Stimulated activated CD8-positive, alpha-beta memory T cell treated with anti-CD3 and anti-CD28 coated beads, Interleukin-4, amount 100 ng/mL, for 4 hours (primary cell): ENCODE measurements at places on chromosomes 5 and 9.

DNA sequence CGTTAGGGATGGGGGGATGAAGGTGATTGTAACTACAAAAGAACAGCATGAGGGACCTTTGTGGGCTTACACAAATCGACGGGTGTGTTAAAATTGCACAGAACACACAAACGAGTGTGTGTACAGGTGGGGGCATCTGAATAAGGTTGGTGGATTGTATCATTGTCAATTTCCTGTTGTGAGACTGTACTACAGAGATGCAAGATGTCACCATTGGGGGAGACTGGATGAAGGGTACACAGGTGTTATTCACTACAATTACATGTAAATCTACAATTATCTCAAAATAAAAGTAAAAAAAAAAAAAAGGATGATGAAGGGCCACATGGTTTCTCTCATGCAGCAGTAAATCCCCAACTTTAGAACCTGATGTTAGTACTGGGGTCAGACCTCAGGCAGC, 31.4 kb upstream of the PHYKPL start:
- no peak for DNase-seq

- DNase-seq = no peak
Observed at GRCh38 chr5:160036884-160037283, 27.9 kb downstream of the TTC1 start.

DNA sequence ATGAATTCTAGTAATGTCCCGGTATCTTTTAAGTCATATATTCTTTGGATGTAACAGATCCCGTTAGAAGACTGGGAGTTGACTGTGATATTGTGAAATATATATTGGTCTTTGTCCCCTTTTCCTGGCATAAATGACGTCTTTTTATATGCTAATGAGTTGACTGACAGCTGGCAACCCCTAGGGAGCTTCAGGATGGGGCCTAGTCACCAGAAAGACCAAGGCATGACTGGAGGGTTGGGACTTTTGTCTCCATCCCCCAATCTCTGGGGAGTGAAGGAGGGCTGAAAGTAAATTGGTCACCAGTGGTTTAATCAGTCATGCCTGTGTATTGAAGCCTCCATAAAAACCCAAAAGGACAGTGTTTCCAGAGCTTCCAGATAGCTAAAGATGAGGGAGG, 241.6 kb downstream of the PJA2 start:
- no peak for DNase-seq

DNA sequence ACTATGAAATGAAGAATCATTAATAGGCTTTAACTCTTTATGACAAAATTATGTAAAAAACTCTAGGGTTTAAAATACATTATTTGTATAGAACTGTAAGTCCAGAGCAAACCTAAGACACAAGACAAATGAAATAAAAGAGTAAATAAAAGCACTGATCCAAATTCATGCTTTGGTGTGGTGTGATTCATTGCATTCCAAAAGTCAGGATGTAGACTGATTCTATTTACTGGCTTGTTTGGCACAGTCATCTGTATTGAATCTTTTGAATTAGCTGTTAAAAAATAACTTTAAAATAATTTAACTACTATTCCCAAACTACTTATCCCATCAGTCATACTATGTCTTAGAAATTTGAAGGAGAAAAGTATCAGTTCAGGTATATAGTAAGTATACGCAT, 31.1 kb downstream of the IL4 start:
- no peak for DNase-seq

DNA sequence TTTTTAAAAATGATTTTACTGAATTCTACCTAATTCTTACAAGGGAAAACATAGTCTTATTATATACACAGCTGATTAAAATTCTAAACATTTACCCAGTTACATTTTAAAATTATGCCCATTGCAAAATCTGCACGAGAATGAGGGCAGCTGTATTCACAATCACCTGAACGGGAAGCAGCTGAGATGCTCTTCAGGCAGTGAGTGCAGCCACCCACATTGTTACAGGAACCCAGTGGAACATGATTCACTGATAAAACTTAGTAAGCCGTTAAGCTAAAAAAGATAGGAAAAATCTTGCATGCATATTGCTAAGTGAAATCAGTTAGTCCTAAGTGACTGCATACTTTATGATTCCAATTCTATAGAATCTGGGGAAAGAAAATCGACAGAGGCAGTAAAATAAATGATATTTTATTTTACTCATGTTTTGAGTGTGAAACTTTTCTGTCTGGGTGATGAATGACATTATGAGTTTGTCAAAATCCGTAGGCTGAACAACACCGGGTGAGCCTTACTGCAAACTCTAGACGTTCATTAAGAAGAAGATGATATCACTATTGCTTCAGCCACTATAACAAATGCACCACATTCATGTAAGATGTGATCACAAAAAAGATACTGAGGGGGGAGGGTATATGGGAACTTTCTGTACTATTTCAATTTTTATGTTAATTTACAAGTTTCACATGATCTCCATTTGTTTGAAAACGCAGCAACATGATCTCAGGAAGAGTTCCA, 39.1 kb upstream of the FLT4 start:
- DNase-seq = no peak

GRCh38 chr9:126625329-126626126, 11.8 kb downstream of the LMX1B start:
- no peak for DNase-seq

- DNase-seq = no peak
Observed at GRCh38 chr9:81969971-81970370, 18.6 kb upstream of the SPATA31D1 start.

DNA sequence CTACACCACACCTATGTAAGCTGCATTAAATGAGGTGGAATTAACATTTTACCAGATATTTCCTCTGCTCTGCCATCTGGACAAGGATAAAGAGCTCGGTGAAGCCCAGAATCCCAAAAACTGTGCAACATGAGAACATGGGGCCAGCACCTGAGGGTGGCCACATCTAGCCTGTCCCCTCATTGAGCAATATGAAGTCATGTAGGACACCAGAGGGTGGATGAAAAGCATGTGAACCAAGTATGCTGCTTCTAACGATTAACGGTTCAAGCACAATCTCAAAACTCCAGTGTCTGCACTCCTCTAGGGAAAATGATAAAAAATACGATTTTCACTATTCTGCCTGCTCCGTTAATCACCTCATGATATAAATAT, 545.8 kb downstream of the EBF1 start:
- no peak for DNase-seq

GRCh38 chr5:139854953-139855352, 59.3 kb downstream of the PSD2 start:
- no peak for DNase-seq

GRCh38 chr5:99247346-99247745, 318.5 kb upstream of the CHD1 start:
- DNase-seq = no peak

- no peak for DNase-seq
Observed at GRCh38 chr5:81971111-81971711, 612 bp upstream of the ATG10 start.

GRCh38 chr9:88312045-88312444, 76.2 kb upstream of the SPIN1 start:
- no peak for DNase-seq

GRCh38 chr5:72956324-72957140, 691 bp downstream of the FCHO2 start:
- no peak for DNase-seq

- no peak for DNase-seq
Observed at GRCh38 chr9:137745541-137745991, 126.8 kb downstream of the EHMT1 start.

GRCh38 chr9:134518004-134518606, 123.5 kb upstream of the COL5A1 start:
- DNase-seq = no peak

GRCh38 chr5:39015743-39016586, 58.2 kb downstream of the RICTOR start:
- no peak for DNase-seq

DNA sequence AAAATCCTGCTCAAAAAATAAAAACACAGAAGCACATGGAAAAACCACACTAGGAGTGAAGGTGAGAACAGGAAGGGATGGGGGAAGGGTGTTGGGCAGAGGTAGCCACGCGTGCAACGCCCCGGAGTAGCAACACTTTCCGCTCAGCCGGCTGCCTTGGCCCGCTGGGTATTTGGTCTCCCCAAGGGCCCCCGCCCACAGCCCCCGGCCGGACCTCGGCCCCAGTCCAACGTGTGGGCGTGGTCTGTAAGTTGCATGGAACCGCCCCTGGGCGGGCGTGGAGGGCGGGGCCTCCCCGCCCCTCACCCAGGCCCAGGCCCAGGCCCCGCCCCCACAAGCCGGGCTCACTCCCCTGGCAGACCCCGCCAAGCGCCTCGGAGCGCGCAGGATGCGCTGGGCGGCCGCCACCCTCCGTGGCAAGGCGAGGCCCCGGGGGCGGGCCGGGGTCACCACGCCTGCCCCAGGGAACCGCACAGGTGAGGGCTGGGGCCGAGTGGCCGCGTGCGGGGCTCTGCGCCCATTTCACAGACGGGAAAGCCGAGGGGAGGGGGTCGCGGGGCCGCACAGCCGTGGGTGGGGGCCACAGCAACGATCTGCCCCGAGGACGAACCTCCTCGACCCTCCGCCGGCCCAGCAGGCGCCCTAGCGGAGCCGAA, at the start of gene SUSD3:
SUSD3 (plus strand) TSS at position 347 of the 656 bp plus-strand sequence; CDS start at position 389, 42 bp downstream.
- peak; percentile 36 for DNase-seq

DNA sequence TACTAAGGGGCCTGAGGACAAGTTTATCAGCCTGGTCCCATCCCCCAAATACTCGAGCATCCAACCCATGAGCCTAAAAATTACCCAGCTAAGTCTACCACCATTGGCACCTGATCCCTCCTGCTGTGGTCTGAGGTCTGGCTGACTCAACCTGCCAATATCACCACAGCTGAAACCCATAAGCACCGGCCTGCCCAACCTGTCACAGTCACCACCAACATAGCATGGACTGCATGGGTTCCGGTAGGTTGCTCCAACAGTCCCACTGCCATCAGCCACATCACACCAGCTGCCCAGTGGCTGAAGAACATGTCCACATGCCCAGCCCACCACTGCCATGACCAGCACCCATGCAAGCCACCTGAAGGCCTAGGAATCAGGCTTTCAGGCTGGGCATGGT, 495.0 kb downstream of the PRELID2 start:
- DNase-seq = no peak

GRCh38 chr5:18243846-18244245, 609.6 kb downstream of the TAF11L14 start:
- no peak for DNase-seq

DNA sequence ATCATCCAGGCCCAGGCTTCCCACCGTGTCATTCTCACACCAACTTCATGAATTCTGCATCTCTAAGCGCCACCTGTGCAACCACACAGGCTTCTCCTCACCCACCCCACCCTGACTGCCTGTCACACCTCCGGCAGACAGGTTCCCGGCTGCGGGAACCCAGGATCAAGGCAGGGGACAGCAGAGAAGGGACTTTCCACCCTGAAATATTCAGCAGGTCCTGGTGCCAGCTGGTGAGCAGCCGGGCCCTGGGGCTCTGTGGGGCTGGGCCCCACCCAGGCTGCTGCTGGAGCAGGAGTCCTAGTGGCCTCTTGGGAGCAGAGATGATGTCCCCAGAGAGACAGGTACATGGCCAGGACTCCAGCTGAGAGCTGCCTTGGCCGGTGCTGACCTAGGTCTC, 12.7 kb downstream of the ANXA6 start:
- DNase-seq = no peak

DNA sequence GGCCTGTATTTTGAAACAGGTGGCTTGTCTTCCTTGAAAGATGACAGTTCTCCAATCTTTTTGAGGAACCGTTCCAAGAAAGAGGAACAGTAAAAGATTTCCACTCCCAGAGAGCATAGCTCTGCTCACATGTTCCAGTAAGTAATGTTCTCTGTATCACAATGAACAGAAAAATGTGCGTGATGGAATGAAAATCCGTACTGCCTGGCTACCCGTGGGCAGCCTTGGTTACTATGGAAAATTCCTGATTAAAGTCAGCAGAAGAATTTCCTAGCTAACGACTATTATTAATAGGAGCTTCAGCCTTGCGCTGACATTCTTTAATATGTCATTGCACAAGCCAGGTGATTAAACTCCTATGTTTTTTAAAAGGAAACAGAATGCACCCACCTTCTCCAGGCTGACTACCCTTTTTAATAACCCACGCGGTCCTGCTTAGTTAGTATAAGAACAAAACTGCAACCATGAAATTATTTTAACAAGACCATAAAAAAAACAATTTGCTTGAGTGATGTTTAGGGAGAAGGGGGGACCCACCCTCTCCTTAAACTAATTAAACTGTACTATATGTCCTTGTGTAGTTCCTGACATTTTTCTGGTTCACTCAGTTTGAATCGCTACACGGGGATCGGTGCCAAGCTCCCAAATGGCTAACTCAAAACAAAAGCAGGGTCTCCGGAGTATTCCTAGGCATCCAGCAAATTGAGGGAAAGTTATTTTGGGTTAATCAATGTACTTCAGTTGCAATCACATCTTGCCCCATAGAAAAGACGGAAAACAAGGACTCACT, 54.8 kb upstream of the CPEB4 start:
- no peak for DNase-seq

DNA sequence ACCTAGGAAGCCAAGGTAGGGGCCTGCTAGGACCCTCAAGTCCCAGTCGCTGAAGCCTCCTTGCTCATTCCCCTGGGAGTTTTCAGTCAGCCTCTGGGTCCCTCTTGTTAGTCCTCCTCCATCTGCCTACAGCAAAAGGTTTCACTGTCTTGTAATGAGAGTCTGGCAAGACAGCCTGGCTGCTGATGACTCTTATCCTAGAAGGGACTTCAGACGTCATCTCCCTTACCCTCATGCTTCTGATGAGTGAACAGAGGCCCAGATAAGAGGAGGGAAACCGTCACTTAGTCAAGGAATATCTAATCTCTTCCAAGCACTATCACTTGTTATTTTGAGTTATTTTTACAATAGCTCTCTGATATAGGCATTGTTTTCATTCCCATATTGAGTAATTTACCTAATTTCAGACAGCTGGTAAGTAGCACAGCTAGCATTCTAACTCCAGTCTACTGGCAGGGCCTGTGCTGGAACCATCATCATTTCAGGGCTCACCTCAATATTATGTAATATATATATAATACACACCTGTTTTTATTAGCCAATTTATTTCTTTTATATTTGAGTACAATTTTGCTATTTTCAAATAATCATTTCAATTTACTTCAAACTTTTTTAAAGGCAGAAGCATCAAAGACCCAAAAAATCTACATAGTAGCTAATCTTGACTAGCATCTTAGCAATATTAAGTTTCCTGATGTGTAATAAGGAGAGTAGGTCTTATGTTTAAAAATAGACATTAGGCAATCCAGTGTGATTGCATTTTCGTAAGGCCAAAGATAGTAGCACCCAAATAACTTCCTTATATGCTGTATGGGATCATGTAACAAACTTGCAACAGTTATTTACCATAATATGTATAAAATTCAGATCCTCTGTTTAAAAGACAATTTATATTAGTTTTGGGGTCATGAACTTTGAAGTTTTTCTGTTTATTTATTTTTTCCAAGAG, 7.9 kb downstream of the CMYA5 start:
- no peak for DNase-seq

- no peak for DNase-seq
Observed at GRCh38 chr5:42807722-42808447, 3.8 kb downstream of the SELENOP start.

DNA sequence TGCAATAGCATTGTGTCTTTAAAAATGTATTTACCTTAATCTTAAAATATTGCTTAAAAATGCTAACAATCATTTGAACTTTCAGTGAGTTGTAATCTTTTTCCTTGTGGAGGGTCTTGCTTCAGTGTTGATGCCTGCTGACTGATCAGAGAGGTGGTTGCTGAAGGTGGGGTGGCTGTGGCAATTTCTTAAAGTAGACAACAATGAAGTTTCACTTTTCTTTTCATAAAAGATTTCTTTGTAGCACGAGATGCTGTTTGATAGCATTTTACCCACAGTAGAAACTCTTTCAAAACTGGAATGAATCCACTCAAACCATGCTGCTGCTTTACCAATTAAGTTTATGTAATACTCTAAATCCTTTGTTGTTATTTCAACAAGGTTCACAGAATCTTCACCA, 50.8 kb downstream of the NR3C1 start:
- peak; percentile 6 for DNase-seq

- no peak for DNase-seq
Observed at GRCh38 chr5:54794135-54794975, 191.0 kb downstream of the ESM1 start.
